ENCODE measurements at places on chromosomes 6 and 20.

DNA sequence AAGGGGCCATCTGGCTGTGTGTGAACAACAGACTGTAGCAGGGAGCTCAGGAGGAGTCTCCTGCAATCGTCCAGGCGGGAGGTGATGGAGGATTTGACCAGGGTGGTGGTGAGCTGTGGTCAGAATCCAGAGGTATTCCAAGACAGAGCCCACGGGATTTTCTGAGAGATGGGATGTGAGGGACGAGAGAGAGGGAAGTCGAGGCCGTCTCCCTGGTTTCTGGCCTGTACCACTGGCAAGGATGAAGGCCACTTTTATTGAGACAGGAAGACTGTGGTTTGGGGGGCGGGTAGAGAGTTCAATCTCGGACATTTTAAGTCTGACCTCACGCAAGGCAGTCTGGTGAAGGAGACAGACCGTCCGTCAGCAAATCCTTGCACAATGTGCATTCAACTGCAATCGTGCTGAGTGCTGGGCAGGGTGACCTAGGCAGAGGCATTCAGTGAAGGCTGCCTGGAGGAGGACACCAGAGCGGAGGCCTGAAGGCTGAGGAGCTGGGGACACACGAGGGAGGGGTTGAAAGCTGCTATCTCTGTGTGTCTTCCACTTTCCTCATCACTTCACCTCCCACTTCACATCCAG lies 53.9 kb downstream of the PREX1 start:
- no peak for DNase-seq

GRCh38 chr6:42393339-42393738 lies 58.4 kb downstream of the TRERF1 start:
- DNase-seq, result no peak

- DNase-seq, result no peak
Observed at GRCh38 chr20:43974695-43975094, 60.0 kb downstream of the TOX2 start.

- DNase-seq, result no peak
Observed at GRCh38 chr20:24487240-24487639, 17.8 kb downstream of the SYNDIG1 start.

DNA sequence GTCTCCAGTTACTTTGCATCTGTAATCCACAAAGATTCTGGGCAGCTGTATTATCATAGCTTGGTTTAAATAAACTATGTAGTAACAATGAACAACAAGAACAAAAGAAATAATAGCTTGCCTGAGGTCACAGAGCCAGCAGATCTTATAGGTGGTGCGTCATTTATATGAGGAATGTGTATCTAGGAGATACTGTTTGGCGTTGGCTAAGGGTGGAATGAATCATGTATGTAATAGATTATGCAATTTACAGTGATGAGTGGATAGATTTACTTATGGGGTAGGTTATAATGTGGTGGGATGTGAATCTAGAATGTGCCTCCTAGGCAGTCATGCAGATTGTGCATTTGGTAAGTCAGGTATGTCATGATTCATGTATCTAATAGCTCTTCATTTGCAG lies 42.8 kb downstream of the HNF4A start:
- DNase-seq, result no peak

All from HuH-7 (cell line).